ENCODE measurements at places on chromosomes 2 and 18.

GRCh38 chr2:104473546-104473945 is 380.4 kb upstream of the POU3F3 start:
- DNase-seq: no peak

DNA sequence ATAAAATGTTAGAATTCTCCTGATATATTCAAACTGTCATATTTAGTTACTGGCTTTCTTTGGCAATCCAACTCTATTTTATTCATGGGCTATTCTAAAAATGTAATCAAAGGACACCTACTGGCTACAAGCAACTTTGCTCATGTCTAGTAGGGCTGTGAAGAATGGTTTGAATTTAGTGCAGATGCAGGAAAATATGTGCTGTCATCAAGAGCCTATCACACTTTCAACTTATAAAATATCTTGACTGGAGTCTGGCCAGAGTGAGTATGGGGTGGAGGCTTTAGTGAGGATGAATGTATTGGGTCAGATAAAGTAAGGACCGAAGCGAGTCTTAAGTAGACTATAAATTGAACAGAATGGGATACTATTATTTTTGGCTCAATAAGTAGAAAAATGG is 343.4 kb upstream of the SPRED2 start:
- no peak for DNase-seq

GRCh38 chr2:134252092-134252750 is 1.7 kb upstream of the MGAT5 start:
- DNase-seq: no peak

DNA sequence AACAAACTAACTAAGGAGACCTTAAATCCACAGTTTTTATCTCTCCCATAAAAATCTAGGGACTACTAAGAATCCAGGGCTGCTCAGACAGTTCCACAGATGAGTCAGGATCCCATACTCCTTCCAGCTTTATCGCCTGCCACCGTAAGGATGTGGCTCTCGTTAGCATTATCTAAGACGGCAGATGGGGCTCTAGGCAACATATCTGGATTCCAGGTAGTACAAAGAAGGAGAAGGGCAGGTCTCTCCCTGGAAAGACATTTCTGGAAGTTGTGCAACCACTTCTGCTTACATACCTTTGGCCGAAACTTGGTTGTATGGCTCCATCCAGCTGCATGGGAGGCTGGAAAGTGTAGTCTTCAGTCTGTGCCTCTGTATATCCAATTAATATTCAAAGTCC is 149.4 kb downstream of the SP3 start:
- no peak for DNase-seq

DNA sequence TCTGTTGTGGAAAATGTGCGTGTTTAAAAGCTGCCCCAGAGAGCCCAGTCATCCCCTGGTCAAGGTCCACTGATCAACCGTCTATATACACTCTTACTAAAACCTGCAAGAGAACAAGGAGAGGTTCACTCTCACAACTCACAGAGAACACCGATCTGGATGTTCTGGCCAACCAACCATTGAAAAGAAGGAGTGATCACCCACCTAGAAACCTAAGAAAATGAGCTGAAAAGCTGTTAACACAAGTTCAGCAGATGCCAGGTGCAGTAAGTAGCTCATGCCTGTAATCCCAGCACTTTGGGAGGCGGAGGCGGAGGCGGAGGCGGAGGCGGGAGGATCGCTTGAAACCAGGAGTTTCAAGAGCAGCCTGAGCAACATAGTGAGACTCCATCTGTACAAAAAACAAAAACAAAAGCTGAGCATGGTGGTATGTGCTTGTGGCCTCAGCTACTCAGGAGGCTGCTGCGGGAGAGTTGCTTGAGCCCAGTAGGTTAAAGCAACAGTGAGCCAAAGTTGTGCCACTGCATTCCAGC is 14.5 kb downstream of the ATG16L1 start:
- no peak for DNase-seq

GRCh38 chr18:39772155-39772919 is 2182.7 kb upstream of the PIK3C3 start:
- DNase-seq: no peak

GRCh38 chr18:74137920-74138538 is 9.6 kb downstream of the FBXO15 start:
- no peak for DNase-seq

- no peak for DNase-seq
Observed at GRCh38 chr2:158722266-158723105, 72.6 kb upstream of the DAPL1 start.

All from activated T-cell treated with anti-CD3 and anti-CD28 coated beads, Interleukin-2, amount 50 U/mL, for 24 hours (primary cell).